ENCODE measurements at places on chromosomes 2 and 18.
A peak's percentile ranks its signal among the peaks of the same experiment; 100 is the strongest.

DNA sequence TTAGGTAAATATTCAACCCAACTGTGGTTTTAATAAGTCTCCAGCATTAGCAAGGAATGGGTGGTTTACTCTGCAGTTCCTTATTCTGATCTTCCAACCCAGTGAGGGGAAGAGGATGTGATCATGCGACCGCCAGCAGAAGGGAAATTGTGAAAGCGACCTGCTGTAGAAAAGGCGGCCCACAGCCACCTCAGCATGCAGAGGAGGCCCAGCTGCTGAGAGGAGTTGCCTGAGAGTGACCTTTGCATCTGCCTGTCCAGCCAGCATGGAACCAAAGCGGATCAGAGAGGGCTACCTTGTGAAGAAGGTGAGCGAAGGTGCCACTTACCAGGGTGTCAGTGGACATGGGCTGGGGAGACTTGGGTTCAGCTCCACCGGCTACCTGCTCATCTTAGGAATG, at the start of gene PLEK:
Gene PLEK (plus strand): TSS at position 196 of the 400 bp plus-strand sequence. CDS start 70 bp downstream, at position 266.
- peak; percentile 74 for DNase-seq

- no peak for DNase-seq
These were observed 98.7 kb downstream of the UBR3 start for GRCh38 chr2:169925968-169926367.

- DNase-seq = no peak
These were observed 174.1 kb downstream of the NEDD4L start for GRCh38 chr18:58218117-58218516.

DNA sequence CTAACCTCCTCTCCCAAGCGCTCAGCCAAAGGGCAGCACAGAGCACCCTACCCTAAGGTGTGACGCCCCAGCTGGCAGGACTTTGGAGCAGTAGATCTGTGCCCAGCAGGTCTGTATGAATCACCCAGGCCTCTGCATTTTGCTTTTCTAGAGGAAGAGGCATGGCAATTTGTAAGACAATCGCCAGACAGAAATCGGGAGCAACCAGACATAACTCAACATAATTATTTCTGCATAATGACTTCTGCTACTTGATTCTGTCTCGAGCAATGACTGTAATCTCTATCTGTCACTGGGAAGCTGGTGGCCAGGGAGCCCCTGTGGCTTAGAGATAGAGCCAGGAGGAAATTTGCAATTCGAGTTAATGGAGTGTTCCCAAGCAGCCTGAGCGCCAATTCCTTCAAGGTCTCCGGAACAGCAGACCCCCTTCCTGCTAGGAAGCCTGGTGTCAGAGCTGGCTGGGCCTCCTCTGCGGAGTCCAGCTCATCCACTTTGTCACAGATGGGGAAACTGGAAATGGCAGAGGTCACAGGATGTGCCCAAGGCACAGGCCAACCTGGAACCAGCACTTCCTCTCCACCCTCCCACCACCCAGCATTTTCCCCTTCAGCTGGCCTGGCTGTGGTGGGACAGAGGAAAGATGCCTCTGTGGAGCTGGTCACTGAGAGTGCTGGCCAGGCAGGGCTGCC, 55.0 kb downstream of the ODC1 start:
- no peak for DNase-seq

- DNase-seq = no peak
These were observed 51.5 kb downstream of the HAUS1 start for GRCh38 chr18:46155641-46156051.

DNA sequence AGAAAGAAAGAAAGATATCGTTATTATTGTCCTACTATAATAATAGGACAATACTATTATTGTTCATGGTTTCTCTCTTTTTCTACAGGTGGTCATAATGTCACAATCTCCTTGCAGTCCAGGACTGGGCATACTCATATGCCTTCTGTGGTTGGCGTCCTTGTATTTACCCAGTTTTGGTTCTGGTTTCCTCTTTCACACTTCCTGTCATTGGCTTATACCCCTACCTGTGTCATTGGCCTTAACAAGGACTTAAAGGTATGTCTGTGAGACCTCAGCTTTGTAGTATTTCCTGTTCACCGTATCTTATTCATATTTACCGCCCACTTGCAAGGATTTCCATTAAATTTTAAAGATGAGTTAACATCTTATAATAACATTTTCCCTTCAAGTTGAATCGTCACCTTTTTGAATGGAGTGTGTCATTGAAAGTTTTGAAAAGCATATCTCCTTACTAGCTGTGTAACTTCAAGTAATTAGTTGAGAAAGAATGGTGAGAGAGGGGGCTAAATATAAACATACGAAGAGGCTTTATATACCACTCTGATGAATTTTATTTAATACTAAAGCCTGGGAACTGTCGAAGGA, 36.5 kb upstream of the HTR2B start:
- no peak for DNase-seq
